ENCODE measurements at places on chromosomes 2 and 18. TPM values are rescaled to one million over a fixed set of nuclear protein-coding genes. Genes with fewer than 3 reads are reported as not detected.

GRCh38 chr2:9638532-9638931, 7.7 kb upstream of the YWHAQ start:
- H3K36me3 ChIP-seq: no peaks in the 10 kb centered on the region
- peaks cover 29% of the 10 kb centered on the region for H3K4me1 ChIP-seq
- peak; percentile 86 for DNase-seq
- H3K27me3 ChIP-seq: no peaks in the 10 kb centered on the region

DNA sequence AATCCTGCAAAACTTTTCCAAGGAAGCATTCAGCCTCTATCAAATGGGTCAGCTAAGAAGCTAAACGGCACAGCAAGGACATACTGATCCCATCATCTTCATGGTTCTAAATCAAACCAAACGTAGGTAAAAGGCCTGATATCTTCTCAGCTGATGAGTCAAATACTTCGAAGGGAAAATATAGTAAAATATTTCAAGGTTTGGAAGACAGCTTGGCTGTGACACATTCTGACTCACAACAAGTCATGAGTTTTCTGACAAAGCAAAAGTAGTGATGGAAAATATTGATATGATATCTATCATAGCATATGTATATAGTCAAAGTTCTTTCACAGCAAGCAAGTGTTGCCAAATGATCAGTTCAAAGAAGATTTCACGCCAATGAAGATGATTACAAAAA, 31.5 kb downstream of the DOCK10 start:
- peak overlapping the region; percentile 92 for H3K27ac ChIP-seq
- H3K36me3 ChIP-seq: no peaks in the 10 kb centered on the region
- H3K4me3 ChIP-seq: peak overlapping the region; percentile 35
- no peaks in the 10 kb centered on the region for H3K27me3 ChIP-seq
- DNase-seq: peak; percentile 84

DNA sequence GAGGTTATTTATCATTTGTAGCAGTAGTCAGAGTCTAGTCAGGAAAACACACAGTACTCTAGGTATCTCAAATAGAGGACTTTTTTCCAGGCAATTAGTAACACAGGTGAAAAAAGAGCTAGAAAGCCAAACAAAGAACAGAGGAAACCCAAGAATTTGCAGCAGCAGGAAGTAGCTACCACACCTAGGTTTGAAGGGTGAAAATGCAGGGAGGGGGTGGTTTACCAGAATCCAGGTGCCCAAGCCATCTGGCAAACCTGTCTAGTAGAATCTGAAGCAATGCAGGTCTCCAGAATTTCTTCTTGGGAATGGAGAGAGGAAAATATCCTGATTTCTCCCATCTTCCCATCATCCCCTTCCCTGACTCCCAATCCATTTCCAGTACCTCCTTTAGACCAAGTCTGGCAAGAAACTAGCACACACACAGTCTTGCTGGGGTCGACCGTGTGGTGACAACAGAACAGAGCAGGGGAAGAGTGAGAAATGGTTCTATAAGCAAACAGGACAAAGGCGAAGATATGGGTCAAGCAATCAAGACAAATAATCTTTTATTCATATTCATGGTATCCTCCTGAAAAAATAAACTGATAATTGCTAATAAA, 231.9 kb upstream of the MMADHC start:
- H3K4me3 ChIP-seq: no peak overlapping the region
- H3K27ac ChIP-seq: no peak overlapping the region
- no peaks in the 10 kb centered on the region for H3K4me1 ChIP-seq
- DNase-seq: no peak

- H3K4me3 ChIP-seq: no peak overlapping the region
- peak overlapping the region; percentile 60 for H3K27ac ChIP-seq
- H3K4me1 ChIP-seq: peaks cover 7% of the 10 kb centered on the region
Observed at GRCh38 chr2:128746356-128746755, 427.7 kb upstream of the HS6ST1 start.

GRCh38 chr18:36141576-36141975, 11.9 kb downstream of the ELP2 start:
- no peak overlapping the region for H3K4me3 ChIP-seq
- peaks cover 72% of the 10 kb centered on the region for H3K36me3 ChIP-seq
- no peaks in the 10 kb centered on the region for H3K27me3 ChIP-seq
- DNase-seq: no peak
- no peak overlapping the region for H3K27ac ChIP-seq

- H3K4me1 ChIP-seq: no peaks in the 10 kb centered on the region
- no peaks in the 10 kb centered on the region for H3K36me3 ChIP-seq
- peak; percentile 69 for DNase-seq
Observed at GRCh38 chr2:18311420-18312195, 248.8 kb downstream of the RDH14 start.

GRCh38 chr2:207385903-207386302, 143.9 kb upstream of the CREB1 start:
- no peak overlapping the region for H3K4me3 ChIP-seq
- H3K4me1 ChIP-seq: peaks cover 3% of the 10 kb centered on the region
- no peaks in the 10 kb centered on the region for H3K36me3 ChIP-seq
- no peaks in the 10 kb centered on the region for H3K27me3 ChIP-seq
- peak overlapping the region; percentile 55 for H3K27ac ChIP-seq

GRCh38 chr18:76984193-76985155, 148.1 kb downstream of the MBP start:
- no peak overlapping the region for H3K4me3 ChIP-seq
- H3K4me1 ChIP-seq: no peaks in the 10 kb centered on the region
- H3K27ac ChIP-seq: no peak overlapping the region
- peaks cover 5% of the 10 kb centered on the region for H3K27me3 ChIP-seq
- no peak for DNase-seq

- H3K27me3 ChIP-seq: no peaks in the 10 kb centered on the region
- H3K4me1 ChIP-seq: no peaks in the 10 kb centered on the region
- H3K36me3 ChIP-seq: no peaks in the 10 kb centered on the region
Observed at GRCh38 chr2:13542061-13542460, 825.3 kb downstream of the TRIB2 start.

GRCh38 chr2:207561386-207562080, 31.8 kb downstream of the CREB1 start:
- H3K27ac ChIP-seq: peak overlapping the region; percentile 21
- no peak overlapping the region for H3K4me3 ChIP-seq
- DNase-seq: peak; percentile 69
- H3K27me3 ChIP-seq: no peaks in the 10 kb centered on the region
- H3K4me1 ChIP-seq: peaks cover 9% of the 10 kb centered on the region

DNA sequence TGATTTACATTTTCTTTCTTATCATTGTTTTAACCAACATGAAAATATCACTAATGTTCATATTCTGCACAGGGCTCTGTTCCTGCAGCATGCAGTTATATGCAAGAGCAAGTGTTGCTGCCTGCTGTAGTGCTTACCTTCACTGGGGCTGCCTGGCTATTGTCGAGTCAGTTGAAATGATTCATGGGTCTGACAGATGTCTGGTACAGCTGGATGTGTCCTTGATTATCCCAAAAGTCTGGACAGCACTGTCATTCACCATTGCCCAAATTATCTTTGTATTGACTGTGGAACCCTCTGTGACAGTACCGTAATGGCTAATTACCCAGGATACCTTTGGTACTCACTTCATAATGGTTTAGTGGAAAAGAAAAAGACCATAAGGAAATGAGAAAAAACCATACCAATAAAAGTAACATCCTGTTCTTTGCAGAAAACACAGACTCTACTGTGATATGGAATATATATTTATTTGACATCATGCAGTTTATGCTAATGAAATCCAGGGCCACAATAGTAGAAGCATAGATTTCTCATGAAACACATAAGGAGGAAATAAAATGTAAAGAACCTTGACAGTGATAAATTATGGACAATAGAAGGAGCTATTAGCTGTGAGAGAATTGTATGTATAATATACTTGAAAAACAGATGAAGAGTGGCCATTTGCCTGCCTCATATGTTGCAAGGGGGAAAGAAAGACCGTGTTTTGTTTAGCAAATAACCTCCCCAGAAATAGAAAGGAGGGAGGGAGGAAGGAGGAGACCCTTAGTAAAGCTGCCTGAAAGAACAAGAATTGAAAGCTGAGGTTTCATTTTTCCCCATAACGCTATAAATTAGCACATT, 249.8 kb upstream of the ATP5MC3 start:
- H3K4me3 ChIP-seq: no peak overlapping the region
- no peak overlapping the region for H3K27ac ChIP-seq
- no peaks in the 10 kb centered on the region for H3K27me3 ChIP-seq
- DNase-seq: no peak
- H3K36me3 ChIP-seq: no peaks in the 10 kb centered on the region

DNA sequence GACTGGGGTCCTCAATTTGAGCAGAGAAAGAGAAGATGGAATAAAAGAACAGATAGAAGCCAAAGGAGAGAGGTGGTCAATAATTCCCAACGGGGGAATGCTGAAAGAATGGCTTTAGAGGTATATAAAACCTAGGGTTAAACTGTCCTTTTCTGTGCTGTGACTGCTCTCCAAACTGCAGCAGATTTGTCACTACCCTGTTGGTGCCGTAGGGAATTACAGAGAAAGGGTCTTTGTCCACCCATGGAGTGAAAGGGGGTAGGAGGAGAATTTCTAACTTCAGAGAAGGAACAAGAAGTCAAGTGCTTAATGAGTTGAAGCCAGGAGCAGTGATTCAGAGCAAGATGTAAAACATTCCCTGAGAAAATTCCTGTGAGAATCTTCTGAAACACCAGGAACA, 486.5 kb downstream of the NUP35 start:
- H3K27ac ChIP-seq: no peak overlapping the region
- DNase-seq: no peak
- no peaks in the 10 kb centered on the region for H3K36me3 ChIP-seq
- no peaks in the 10 kb centered on the region for H3K27me3 ChIP-seq
- H3K4me1 ChIP-seq: no peaks in the 10 kb centered on the region

DNA sequence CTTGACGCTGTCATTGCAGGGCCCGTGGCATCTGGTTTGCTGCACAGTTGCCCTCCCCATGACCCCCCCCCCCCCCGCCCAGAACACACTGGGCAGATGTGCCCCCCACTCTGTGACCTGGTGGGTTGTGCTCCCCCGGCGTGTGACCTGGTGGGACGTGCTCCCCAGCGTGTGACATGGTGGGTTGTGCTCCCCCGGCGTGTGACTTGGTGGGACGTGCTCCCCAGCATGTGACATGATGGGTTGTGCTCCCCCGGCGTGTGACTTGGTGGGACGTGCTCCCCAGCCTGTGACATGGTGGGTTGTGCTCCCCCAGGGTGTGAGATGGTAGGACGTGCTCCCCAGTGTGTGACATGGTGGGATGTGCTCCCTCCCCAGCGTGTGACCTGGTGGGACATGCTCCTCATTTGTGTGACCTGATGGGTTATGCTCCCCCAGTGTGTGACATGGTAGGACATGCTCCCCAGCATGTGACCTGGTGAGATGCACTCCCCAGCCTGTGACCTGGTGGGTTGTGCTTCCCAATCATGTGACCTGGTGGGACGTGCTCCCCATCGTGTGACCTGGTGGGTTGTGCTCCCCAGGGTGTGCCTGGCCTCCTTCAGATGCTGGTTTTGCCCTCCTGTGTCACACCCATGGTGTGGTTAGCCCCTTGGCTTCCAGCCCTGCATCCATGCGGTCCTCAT, 213.7 kb downstream of the AGAP1 start:
- H3K27me3 ChIP-seq: no peaks in the 10 kb centered on the region
- no peak overlapping the region for H3K4me3 ChIP-seq
- H3K4me1 ChIP-seq: peaks cover 22% of the 10 kb centered on the region
- H3K36me3 ChIP-seq: no peaks in the 10 kb centered on the region
- DNase-seq: no peak

DNA sequence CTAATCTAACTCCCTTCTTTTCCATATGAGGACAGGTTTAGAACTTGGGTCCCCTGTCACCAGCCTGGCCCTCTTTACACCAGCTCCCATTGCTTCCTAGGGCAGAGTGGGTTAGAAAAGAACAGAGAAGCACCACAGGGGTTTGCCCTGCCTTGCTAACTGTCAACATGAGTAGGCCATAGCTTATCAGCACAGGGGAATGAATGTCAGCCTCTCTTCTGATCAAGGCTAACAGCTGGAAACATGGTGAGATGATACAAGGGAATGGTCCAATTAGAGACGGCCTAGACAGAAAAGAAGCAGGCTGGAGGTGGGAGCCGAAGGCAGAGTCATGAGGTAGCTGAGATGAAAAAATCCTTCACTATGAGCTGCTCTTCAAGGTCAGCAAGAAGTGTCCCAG, 189.4 kb upstream of the ACAA2 start:
- DNase-seq: no peak
- no peak overlapping the region for H3K27ac ChIP-seq
- H3K36me3 ChIP-seq: no peaks in the 10 kb centered on the region
- peaks cover 8% of the 10 kb centered on the region for H3K27me3 ChIP-seq
- H3K4me1 ChIP-seq: no peaks in the 10 kb centered on the region
- H3K4me3 ChIP-seq: no peak overlapping the region

DNA sequence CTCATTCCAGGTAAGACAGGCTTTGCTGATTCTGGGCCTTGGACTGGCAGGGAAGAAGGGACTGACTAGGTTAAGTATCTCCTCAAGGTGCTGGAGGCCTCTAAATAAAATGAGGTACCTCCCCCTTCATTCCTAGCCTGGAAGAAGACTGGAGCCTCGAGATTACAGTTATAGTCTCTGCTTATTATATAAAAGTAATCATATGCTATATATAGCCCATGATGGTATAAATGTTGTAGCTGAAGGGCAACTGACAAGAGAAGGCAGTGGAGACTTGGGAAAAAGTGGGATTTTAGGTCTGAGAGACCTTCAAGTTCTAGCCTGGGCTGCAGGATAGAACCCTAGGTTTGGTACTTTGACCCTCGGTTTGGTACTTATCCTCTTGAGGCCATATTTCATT, 248.3 kb downstream of the PLCL1 start:
- H3K4me3 ChIP-seq: no peak overlapping the region
- no peaks in the 10 kb centered on the region for H3K36me3 ChIP-seq
- no peak for DNase-seq
- H3K4me1 ChIP-seq: no peaks in the 10 kb centered on the region

GRCh38 chr2:161161074-161161706, 962 bp downstream of the TANK start:
- peak overlapping the region; percentile 94 for H3K4me3 ChIP-seq
- no peaks in the 10 kb centered on the region for H3K27me3 ChIP-seq
- DNase-seq: no peak
- peak overlapping the region; percentile 96 for H3K27ac ChIP-seq
- H3K4me1 ChIP-seq: peaks cover 15% of the 10 kb centered on the region
- H3K36me3 ChIP-seq: peaks cover 13% of the 10 kb centered on the region

SPP2 gene
- not detected for total RNA-seq

ASB1 gene
- 30.6 TPM for total RNA-seq

HOXD12 gene
- total RNA-seq: not detected

SMARCAL1 gene
- 37.6 TPM for total RNA-seq

ASB18 gene
- total RNA-seq: not detected

MOGAT1 gene
- not detected for total RNA-seq

TMEM182 gene
- total RNA-seq: 5.8 TPM

MPHOSPH10 gene
- 41.1 TPM for total RNA-seq

ATP5F1A gene
- total RNA-seq: 484 TPM

All from astrocyte (in vitro differentiated cells and primary cell).